C1 segment of cervical spinal cord (tissue), 14 donors: ENCODE measurements at places on chromosomes 12 and 14.

DNA sequence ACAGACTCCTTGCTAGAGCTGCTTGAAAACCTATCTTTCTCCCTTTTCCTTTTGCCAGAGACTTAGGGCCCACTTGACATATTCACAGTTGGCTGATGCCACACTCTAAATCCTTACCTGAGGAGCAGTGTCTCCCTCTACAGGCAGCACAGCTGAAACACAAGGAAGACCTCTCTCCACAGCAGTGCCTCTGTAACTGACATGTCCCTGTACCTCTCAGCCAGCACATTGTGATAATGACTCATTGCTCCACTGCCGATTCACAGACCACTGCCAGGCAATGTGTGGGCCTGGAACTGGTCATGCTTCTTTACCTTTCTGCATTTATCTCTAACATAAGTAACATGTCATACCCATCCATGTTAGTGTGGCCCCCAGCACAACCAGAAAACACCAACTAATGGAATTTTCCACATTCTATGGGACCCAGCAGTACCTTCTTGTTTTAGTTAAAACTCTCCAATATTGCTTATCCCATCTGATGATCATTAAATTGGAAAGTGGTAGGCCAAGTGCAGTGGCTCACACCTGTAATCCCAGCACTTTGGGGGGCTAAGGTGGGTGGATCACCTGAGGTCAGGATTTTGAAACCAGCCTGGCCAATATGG, 56.5 kb downstream of the GTF2A1 start:
- no peak for DNase-seq

GRCh38 chr14:22566845-22567244, 22.2 kb downstream of the DAD1 start:
- no peak for DNase-seq

DNA sequence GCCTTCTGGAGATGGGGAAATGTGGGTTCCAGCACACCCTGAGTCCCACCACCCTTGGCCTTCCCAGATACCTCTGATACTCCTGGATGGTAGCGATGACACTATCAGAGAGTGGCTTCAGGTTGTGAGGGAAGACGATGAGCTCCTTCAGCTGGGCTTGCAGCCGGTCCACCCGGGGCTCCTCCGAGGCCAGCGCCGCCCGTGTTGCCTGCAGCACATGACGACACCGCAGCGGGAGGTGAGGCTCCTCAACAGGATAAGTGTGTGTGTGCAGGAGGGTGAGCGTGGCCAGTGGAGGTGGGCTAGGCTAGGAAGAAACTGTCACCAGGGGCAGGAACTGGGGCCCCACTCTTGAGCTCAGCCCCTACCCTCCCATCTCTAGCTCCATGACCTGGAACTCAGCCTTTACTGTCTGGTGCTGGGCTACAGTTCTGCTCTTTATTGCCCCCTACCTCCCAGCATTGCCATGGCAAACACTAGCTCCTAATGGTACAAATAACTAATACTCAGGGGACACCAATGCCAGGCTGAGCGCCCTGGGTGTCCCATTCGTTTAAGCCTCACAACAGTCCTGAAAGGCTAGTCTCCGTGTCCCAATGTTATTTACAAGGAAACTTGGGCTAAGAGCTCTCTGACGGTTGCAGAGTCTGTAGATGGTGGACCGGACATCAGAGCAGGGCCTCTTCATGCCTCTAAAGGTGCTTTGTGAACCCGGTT, 64.1 kb downstream of the SYNE3 start:
- DNase-seq = no peak

- DNase-seq = peak; percentile 0
These were observed 227.3 kb downstream of the KTN1 start for GRCh38 chr14:55807053-55807880.

GRCh38 chr12:60921541-60921940, 1325.7 kb downstream of the SLC16A7 start:
- DNase-seq = no peak

GRCh38 chr12:53090554-53090953, 6.9 kb upstream of the IGFBP6 start:
- no peak for DNase-seq

DNA sequence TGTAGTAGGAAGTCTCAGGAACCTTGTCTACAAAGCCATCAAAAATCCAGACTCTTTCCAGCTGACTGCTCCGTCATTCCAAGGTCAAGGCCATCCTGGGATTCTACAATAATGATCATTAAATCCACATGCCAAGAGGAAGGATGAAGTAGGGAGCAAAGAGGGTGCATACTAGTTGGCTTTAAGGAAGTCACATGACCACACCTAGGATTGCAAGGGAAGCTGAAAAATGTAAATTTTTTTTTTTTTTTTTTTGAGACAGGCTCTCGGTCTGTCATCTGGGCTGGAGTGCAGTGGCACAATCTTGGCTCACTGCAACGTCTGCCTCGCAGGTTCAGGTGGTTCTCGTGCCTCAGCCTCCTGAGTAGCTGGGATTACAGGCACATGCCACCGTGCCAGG, 7.3 kb upstream of the MRPL42 start:
- no peak for DNase-seq

GRCh38 chr12:89949457-89950195, 241.0 kb upstream of the ATP2B1 start:
- DNase-seq = no peak

DNA sequence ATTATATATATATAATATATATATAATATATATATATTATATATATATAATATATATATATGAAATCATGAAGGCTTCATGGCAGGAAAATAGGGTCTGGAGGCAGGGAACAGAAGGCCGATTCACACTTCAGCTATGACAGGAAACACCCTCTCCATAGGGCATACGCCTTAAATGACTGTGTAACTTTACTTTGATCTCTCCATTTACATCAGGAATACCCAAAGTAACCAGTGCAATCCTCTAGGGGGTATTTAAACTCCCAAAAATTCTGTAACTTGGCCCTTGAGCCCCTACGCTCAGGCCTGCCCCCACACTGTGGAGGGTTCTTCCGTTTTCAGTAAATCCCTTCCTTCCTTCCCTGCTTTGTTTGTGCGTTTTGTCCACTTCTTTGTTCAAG, 40.4 kb upstream of the PPP2R5C start:
- DNase-seq = no peak

- DNase-seq = no peak
These were observed 40.4 kb downstream of the NIN start for GRCh38 chr14:50790589-50790988.

- DNase-seq = no peak
These were observed 10.4 kb downstream of the MSI1 start for GRCh38 chr12:120358412-120359100.

DNA sequence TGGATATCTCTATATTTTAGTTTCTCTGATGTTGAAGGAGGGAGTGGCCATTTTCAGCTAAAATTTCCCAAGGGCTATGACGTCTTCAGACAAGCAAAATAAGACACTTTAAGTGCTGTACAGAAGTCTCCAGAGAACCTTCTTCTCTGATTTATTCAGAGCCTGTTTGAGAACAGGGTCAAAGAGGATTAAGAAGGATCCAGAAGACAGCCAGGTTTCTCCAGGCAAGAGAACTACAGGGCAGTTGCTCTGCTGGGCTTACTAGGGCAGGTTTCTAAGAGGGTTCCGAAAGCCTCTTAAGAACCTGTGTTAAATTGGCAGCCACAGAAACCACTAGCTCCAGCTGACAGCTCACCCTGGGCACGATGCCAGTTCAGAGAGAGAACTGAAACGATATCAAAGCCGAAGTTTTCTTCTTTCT, 1.2 kb downstream of the MGP start:
- DNase-seq = peak; percentile 35

- no peak for DNase-seq
These were observed 386.3 kb upstream of the TBX3 start for GRCh38 chr12:115070313-115070712.

- no peak for DNase-seq
These were observed 142.3 kb downstream of the FUT8 start for GRCh38 chr14:65554837-65555236.

DNA sequence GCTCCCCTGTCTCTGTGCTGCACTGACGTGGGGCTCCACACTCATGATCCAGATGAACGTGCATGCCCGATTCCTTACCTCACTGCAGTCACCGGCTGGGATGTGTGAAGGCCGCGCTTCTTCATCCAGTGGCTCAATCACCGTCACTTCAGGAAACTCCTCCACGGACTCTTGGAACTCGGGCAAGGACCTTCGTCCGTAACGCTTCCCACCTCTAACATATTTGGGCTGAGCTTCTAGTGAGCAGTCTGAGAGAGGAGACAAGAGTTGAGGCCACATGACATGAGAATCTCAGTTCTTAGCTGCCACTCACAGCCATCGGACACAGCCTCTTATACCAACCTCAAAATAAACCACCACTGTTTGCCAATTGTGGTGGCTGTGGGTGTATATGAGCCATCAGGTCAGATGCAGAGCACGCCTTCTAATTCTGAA, 38.3 kb downstream of the NIN start:
- DNase-seq = no peak

GRCh38 chr12:29702972-29703371, 80.8 kb downstream of the TMTC1 start:
- no peak for DNase-seq

GRCh38 chr12:12046401-12046800, 24.3 kb upstream of the BCL2L14 start:
- no peak for DNase-seq

DNA sequence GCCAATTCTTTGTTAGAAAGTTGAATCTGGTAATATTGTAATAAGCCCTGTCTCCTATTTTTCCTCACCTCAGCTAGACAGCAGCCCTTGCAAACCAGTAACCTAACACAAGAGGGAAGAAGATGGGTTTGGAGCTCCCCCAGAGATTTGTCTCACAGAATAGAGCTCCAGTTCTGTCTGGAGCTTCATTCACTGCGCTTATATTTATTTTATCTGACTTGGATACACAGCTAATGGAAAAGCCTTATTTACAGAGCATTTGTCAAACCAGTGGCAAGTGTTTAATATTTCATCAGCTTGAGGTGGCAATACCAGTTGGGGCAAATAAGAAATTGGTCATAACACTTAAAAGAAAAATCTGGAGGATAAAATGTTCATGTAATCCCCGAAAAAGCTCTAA, 1094.0 kb downstream of the FSCB start:
- DNase-seq = no peak

DNA sequence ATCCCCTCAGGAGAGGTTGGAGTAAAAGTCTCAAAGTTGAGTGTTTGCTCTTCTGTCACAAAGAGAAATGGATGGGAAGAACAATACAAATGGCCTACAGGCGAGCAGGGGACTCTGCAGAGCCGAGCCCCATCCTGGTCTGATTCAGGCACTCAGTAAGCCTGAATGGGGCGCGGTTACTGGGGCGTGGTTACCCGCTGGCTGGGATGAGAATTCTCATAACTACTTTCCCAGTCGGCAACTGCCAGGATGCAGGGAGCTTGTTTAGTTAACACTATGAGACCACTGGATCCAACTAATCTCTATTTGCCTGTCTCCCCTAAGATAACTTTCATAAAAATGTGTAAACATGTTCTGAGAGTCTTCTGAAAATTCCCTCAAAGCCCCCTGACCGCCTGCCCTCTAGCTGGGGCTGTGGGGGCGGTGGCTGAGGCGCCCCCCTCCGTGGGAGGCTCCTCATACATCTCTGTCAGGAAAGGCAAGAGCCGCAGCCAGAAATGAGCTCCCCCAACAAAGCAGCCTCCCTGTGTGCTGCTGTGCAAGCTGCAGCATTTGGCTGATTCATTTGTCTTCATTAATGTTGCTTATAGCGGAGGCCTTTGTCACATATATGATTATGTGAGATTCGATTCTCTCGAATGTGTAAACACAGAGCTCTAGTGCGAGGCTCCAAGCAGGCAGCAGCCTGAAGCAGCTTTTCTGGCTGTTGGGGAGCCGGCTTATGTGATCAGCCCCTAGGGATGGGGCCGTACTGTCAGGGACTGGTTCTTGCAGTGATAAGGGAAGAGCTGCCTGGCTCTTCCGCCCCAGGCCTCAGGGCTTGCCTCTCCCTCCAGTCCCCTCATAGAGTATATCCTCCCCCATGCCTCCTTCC, 126.1 kb upstream of the ARHGAP5 start:
- DNase-seq = no peak

DNA sequence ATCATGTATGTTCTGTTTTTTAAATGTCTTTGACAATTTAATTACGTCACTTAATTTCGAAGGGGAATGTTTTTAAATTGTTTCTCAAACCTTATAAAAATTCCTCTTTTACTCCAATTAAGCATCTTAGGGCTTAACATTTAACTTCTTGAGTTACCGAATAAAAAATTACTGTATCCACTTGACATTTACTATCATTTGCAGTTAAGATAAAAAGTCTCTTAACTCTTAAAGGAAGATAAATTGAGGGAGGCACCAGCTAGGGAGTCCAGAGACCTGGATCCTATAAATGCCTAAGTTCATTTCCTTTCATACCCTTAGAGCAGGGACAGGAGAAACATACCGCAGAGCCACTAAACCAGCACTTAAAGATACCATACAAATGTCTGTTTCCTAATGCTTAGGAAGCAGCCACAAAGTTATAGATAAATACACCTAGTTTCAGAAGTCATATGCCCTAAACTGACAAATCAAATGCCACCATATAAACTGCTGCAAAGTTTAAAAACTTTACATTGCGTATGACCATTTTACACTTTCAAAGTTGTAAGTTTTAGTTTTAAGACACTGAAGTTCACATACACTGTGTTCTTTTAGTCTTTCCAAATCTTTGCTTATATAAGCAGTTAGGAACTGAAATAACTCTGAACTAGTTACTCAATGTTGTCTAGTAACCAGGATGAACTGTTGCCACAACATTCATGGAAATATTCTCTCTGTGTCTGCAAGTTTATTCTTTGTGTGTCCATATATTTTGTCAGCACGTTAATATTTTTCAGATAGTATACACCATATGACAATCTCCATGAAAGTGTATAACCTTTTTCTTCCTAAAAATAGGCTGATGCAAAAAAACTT, 71.2 kb downstream of the GALNT4 start:
- DNase-seq = no peak

- no peak for DNase-seq
These were observed 831 bp upstream of the BTBD7 start for GRCh38 chr14:93333631-93334103.

DNA sequence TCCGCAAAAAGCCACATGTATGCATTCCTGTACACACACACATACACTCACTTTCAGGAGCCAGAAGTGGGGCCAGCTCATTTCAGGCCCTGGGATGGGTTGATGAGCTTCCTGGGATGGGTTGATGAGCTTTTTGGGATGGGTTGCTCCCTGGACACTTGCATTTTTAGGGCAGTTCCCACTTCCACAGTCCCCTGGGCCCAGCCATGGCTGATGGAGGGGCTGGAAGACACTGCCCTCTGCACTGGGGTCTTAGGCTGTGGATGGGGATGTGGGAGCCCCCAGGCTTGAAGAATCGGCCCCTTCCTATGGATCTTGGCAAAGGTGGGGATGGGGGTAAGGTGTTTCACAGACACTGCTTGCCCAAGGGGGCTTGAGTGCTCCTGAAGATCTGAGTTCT, 12.7 kb downstream of the ACVRL1 start:
- DNase-seq = no peak

DNA sequence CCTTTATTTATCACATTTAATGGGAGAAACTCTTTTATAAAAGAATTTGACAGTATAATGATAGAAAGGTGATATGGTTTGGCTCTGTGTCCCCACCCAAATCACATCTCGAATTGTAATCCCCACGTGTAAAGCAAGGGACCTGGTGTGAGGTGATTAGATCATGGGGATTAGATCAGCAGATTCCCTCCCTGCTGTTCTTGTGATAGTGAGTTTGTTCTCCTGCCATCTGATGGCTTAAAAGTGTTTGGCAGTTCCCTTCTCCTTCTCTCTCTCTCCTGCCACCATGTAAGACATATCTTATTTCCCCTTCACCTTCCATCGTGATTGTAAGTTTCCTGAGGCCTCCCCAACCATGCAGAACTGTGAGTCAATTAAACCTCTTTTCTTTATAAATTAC, 1110.3 kb downstream of the FLRT2 start:
- no peak for DNase-seq
